ENCODE measurements at places on chromosomes 4 and X.

DNA sequence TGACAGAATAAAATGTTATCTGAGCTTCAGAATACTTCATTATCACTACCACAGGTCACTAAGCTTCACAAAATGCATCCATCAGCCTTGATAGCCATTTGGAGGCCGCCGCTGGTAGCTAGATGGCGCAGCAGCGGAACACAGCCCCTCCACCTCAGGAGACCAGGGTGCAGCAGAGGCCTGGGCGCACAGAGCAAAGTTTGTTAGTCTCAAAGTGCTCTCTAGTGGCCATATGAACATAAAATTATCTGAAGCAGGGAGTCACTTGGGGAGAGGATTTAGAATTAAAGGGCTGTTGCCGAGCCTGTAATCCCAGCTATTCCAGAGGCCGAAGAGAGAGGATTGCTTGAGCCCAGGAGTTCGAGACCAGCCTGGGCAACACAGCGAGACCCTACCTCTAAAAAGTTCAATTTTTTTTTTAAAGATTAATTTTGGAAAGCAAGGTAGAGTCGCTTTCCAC is 8.1 kb upstream of the DCTD start:
- DNase-seq: peak; percentile 52

GRCh38 chrX:48966796-48967579 is 4.7 kb downstream of the KCND1 start:
- DNase-seq: no peak

- DNase-seq: no peak
These were observed 105.8 kb upstream of the DCLK2 start for GRCh38 chr4:149972407-149972806.

DNA sequence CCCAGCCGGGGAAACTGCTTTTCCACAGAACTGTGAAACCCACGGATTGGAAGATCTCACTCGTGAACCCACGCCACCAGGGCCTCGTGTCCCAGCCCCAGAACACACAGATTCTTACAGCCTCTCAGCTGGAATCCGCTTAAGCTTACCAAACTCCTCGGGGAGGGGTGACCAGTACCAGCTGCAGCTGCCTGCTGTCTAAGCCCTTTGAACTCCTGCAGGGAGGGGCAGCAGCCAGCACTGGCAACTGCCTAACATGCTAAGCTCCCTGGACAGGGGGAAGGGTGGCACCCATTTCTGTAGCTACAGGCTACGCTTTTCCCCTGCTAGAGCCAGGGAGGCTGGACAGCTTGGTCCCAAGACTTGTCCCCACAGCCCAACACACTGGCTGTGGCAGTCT is 38.4 kb downstream of the TBL1X start:
- no peak for DNase-seq

DNA sequence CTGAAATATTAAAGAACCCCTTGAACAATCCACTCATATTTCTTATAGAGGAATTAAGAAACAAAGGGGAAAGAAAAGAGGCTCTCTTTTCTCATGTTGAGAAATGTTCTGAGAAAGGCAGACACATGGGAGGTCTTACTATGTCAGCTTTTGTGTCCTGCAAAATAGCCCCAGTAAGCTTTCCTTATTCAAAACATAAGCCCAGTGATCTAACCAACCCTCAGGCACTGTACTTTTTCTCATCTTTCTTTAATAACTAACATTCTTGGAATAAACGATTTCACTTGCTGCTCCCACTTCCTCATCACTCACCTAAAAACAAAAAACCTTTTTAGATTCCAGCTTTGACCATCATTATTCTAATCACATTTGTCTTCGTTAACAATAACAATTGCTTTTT is 115.9 kb downstream of the GLRA3 start:
- DNase-seq: no peak

- DNase-seq: no peak
These were observed 15.2 kb downstream of the ASB11 start for GRCh38 chrX:15299941-15300851.

- no peak for DNase-seq
These were observed 88.1 kb downstream of the SPANXN3 start for GRCh38 chrX:143429131-143429530.

- no peak for DNase-seq
These were observed 25.5 kb downstream of the BBS12 start for GRCh38 chr4:122758033-122758432.

DNA sequence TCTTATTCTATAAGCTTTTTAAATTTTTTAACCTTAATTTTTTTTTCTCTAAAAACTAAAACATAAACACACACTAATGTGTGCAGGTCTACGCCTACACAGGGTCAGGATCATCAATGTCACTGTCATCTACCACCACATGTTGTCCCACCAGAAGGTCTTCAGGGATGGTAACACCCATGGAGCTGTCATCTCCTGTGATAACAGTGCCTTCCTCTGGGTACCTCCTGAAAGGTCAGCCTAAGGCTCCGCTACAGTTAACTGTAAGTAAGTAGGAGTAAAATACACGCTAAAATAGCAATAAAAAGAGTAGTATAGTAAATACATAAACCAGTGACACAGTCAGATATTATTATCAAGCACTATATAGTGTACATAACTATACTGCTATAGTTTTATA is 45.9 kb upstream of the GPRIN3 start:
- DNase-seq: no peak

- no peak for DNase-seq
These were observed 58.6 kb upstream of the MCF2 start for GRCh38 chrX:139766545-139766983.

GRCh38 chrX:24082447-24082846 is 27.7 kb downstream of the EIF2S3 start:
- DNase-seq: no peak

GRCh38 chr4:123777373-123777772 is 380.8 kb downstream of the SPRY1 start:
- DNase-seq: no peak

- no peak for DNase-seq
These were observed 125.7 kb downstream of the CLCN4 start for GRCh38 chrX:10282490-10282889.

GRCh38 chr4:126395664-126396063 is 1080.9 kb downstream of the FAT4 start:
- no peak for DNase-seq

DNA sequence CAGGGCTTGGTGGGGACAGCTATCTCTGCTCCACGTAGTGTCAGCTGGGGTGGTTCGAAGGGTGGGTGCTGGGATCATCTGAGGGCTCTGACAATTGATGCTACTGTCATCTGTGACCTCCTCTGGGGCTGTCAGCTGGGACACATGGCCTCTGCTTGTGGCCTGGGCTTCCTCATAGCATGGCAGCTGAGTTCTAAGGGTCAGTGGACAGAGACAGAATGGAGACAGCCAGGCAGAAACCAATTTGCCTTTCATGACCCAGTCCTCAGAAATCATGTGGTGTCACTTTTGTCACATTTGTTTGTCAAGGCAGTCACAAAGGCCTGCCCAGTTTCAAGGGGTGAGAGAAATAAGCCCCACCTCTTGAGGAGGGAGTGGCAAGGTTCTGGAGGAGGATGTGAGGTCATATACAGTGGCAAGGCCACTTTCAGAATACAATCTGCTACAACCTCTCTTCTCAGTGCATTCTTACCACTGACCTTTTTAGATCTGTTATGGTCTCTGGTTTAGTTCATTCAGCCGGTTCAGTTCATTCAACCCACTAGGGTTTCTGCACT is 103.6 kb upstream of the BCOR start:
- no peak for DNase-seq

- no peak for DNase-seq
These were observed 2.9 kb upstream of the CXCL1 start for GRCh38 chr4:73866246-73866645.

- DNase-seq: no peak
These were observed 14.7 kb downstream of the GRPR start for GRCh38 chrX:16138108-16138427.

GRCh38 chr4:22999419-22999818 is 306.7 kb downstream of the GBA3 start:
- DNase-seq: no peak

GRCh38 chr4:141473952-141474351 is 162.4 kb upstream of the IL15 start:
- no peak for DNase-seq

GRCh38 chrX:119755981-119756533 is 2.3 kb upstream of the SOWAHD start:
- DNase-seq: no peak

- DNase-seq: no peak
These were observed 468.6 kb downstream of the INPP4B start for GRCh38 chr4:142377342-142378091.

- DNase-seq: no peak
These were observed 3.6 kb downstream of the MAGEA11 start for GRCh38 chrX:149715468-149715867.

DNA sequence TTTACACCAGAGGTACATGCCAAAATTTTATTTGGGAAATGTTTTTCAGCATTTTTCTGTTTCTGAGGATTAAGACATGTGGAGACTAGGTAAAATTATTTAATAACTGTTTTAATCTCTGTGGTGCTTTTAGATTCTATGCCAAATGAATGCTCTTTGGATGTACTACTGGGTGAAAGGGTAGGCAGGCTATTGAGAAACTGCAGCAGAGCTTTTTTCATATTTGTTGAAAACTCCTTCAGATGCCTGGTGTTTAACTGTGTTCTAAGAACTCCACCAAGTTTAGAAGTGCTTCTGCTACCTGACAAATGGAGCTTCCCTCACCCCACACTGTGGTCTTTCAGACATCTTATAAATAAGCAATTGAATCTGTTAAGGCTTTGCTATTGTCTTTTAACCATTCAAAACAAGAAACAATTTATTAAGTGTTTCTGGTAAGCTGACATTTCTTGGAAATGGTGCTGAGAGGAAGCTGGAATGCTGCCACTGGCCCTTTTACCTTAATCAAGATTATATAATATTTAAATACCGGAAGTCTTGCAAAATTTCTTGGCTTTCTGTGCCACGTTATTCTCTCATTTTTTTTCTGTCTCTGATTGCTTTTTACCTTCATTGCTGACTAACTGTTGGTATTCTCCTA is 51.2 kb upstream of the CYSLTR1 start:
- no peak for DNase-seq

Data from PC-9 (cell line).